ENCODE measurements at places on chromosomes 3 and 15.

DNA sequence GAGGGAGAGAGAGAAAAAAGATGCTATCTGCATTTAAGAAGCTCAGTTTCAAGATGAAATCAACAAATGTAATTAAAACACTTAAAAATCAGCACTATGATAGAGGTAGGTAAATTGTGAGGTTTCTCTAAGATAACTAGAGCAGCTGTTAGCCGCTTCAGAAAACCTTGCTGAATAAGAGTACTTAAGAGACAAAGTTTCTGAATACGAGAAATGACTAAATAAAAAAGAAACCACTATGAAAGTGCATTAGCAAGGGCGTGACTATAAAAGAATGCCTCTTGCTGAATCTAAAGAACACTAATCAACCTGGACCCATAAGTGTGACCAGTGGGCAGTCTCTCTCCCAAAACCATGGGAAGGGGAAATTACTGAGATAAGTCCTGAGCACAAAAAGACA, 41.8 kb downstream of the IQCB1 start:
- no peak for DNase-seq

DNA sequence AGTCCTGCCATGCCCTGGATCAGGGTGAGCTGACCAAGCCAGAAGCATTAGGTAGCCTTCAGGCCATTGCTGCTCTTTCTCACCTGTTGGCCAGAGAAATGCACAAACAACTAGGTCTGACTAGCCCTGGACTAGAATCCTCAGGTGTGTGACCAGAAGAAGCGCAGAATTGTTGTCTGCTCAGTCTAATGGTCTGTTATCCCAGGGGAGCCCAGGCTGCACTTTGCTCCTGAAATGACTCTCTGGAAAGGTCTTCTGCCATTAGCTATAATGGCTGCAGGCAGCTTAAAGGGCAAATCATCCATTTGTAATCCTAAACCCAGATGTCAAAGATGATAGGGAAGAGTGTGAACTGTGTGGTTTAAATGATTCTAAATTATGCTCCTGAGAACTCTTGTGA, 246.1 kb downstream of the NFKBIZ start:
- no peak for DNase-seq

DNA sequence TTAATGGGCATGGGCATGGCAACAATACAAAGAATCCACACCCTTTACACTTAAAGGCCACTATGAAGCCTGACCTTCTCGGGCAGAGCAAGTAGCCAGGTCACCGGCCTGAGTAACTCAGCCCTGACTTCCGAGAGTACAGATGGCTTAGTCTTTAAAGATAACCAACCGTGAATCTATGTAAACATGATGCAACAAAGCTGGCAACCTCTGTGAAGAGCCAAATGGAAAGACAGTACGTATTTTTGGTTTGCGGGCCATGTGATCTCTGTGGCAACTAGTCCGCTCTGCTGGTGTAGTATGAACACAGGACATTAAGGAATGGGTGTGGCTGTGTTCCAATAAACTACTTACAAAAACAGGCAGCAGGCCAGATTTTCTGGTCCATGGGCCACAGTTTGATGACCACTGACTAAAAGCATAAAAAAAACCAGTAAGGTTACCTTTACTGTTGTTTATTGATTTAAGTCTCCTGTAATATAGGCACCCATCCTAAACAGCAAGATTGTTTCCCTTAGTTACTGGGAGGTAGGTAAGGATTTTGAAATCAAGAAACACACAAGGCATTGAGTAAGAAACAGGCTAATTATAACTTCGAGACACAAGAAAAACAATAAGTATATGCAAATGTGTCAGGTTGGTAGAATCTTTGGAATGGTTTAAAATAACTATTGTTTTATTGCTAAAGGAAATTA, 14.5 kb downstream of the RIOX2 start:
- no peak for DNase-seq

- peak; percentile 23 for DNase-seq
Measured at GRCh38 chr3:53773021-53773436, 73.2 kb downstream of the CHDH start.

DNA sequence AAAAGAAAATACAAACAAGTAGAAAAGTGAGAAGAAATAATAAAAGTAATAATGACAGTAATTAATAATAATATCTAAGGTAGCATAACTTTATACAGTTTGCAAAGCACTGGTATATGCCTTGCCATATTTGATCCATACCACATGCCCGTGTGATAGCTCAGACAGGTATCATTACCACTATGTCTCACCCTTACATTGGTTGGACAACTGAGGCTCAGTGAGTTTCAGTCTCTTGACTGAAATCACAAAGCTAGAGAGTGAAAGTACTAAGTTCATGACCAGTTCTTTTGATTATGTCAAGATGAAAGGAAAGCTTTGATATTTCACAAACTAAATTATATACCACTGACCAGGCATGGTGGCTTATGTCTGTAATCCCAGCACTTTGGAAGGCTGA, 408.9 kb downstream of the GAP43 start:
- no peak for DNase-seq

DNA sequence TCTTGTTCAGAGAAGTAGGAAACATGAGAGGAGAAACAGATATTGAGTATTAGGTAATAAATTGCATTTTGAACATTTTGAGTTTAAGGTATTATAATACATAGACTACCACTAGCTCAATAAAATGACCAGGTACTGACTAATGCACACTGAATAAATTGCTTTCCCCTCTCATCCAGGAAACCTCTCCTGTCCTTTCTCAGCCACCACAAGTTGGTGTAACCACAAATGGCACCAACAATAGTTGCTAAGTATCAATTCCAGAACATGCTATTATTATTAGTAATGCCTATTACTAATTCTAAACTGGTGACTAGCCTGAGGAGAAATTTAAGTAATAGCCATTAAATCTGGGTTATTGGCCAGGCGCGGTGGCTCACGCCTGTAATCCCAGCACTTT, 47.3 kb upstream of the XRN1 start:
- no peak for DNase-seq

DNA sequence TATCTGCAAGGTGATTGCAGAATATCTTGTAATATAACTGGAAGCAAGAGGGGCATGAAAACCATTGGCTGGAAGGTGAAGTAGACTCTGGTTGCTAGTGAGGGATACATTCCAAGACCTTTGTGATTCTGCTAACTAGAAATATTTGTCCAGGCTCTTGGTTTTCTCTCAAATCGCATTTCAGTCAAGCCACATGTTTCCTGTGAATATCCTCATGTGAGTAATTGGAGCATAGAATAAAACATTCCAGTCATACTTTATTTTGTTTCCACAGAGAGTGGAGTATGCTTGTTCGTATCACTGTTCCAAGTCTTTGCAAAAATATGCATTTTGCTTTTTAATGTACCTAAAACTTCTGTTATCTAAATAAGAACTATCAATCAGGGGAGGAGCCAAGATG, 850.0 kb downstream of the EPHA3 start:
- DNase-seq = no peak

- peak; percentile 75 for DNase-seq
Measured at GRCh38 chr15:26561896-26562295, 211.0 kb downstream of the GABRB3 start.

GRCh38 chr15:90106522-90107117, 4.4 kb upstream of the IDH2 start:
- peak; percentile 59 for DNase-seq

DNA sequence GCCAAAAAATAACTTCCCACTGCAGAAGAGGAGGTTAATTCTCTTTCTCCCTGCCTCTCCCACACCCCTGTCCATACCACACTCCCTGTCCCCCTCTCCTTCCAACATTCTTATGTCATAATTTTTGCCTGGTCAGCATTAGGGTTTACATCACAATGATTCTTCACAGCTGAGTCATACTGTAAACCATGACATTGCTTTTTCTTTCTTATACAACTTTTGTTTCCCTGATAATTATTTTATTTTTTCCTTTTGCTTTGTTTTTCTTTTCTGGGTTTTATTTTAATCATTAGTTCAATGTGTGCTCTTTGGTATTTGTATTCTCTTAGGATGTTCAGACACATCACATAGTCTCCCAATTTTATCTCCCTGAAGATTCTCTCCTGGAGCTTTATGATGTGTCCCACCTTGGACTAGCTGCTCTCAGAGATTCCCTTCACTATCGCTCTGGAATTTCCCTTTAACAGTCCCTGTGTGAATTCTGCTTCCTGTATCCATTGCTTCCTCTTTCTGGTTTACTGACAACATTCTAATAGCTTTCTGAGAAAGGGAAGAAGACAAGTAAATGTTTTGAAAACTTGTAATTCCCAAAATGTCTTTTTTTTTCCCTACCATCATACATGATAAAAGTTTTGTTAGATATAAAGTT, 70.7 kb downstream of the SOX2 start:
- no peak for DNase-seq

GRCh38 chr3:123791417-123791816, 92.7 kb downstream of the MYLK start:
- DNase-seq = peak; percentile 89

- DNase-seq = no peak
Measured at GRCh38 chr3:42856544-42856943, 19.1 kb downstream of the CYP8B1 start.

DNA sequence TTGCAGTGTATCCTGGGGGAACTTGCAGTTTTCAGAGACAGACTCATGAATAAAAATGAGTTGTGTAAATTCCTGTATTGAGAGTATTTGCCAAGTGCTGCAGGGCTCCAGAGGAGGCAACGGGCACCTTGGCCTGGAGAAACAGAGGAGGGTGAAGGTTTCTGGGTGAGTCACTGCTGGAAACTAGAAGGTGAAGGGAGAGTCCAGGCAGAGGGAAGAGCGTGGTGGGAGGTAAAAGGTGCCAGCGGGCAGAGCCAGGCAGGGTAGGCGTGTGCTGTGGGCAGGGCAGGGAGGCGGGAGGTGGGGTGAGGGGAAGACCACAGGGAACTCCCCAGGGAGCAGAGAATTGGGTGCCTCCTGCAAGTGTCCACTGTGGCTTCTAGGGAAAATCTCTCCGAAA, 120.8 kb downstream of the SLCO3A1 start:
- DNase-seq = no peak

GRCh38 chr3:128895843-128896697, 16.6 kb downstream of the ACAD9 start:
- no peak for DNase-seq
